ENCODE measurements at places on chromosomes 1 and 21.

DNA sequence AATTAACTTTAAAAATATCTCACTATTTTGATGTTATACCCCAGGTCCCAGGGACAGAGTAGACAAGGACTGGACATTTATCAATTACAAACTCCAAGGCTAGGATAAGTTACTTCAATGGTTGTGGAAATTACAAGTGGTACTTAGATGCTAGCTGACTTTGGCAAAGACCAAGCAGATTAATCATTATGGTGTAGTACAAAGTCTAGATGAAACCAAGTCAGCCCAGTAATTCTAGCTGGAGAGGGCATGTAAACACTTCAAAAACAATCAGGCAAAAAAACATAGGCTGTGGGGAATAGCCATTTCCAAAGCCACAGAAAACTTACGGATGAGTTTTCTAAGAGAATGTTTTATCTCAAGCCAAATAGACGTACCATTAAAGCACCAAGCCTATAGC is 124.5 kb downstream of the TSEN15 start:
- no peak for DNase-seq

GRCh38 chr1:100989306-100990077 is 36.1 kb downstream of the DPH5 start:
- DNase-seq, result no peak

DNA sequence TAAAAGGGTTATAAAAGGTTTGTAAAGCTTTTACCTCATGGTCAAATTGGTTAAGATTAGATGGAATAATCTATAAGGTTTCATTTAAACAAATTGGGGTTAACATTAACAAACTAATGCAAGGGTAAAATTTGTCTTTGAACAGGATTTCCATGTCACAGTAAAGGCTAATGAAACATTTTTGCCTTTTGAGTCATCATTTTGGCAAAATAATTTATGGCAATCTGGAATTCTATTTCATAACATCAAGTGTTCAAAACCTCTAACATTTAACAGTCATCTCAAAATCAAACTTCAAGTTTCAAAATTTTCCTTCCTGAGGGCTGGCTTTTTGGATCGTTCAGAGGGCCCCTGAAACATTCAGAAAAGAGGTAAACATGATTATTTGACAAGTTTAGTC is 6.6 kb upstream of the CD46 start:
- DNase-seq, result no peak

DNA sequence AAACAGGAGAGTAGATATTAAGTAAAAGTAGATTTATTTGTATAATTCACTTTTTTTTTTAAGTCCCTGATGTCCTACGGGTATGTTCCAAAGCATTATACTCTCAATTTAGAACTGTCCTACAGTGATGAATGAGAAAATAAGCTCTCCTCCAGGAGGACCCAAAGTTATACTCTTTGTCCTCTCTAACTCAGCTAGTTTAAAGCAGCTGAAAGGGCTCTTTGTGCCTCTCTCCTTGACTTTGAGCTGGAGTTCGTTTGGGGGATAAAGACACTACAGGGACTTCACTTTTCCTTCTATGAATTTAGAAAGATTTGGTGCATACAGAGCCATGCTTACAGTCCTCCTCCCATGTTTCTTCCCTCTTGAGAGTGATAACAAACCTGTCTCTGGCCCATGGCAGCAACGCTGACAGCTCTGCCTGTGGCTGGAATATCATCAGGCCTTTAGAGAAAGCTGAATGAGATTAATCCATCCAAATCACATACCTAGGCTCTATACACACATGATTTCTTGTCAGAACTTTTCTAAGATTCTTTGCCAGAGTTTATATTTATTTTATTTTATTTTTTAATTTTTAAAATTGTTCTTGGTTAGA is 134.3 kb downstream of the PIK3R3 start:
- DNase-seq, result no peak

- DNase-seq, result no peak
Observed at GRCh38 chr1:17799642-17800041, 44.5 kb downstream of the ACTL8 start.

DNA sequence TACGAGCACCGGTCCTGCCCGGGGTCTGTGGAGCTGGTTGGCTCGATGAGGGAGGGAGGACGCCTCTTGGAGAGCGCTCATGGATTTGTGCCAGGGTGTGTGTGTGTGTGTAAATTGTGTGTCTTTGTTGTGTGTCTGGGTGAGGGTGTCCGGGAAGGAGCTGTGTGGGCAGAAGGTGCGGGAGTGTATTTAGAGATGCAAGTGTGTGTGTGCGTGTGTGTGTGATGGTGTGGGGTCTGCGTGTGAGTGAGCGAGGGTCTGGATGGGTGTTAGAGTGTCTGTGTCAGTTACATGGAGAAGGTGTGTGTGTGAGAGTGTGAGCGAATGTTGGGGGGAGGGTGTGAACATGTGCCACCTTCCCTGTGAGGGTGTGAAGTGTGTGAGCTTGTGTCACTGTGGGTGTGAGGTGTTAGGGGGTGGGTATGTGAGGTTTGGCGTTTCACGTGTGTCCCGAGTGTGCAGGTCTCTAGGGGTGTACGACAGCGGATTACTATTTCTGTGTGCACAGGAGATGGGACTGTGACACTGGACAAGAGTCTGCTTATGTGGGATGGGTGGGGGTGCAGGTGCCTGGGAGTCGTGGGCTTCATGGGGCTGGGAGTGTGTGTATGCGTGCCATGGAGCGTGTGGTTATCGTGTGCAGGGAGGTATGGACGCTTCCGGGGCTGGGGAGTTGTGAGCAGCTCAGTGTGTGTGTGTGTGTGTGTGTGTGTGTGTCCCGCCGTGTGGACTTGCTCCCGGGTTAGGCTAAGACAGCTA is 880 bp downstream of the IGSF21 start:
- no peak for DNase-seq

- DNase-seq, result no peak
Observed at GRCh38 chr1:198072177-198072576, 84.6 kb upstream of the NEK7 start.

- no peak for DNase-seq
Observed at GRCh38 chr1:59625384-59625783, 189.4 kb upstream of the HOOK1 start.

DNA sequence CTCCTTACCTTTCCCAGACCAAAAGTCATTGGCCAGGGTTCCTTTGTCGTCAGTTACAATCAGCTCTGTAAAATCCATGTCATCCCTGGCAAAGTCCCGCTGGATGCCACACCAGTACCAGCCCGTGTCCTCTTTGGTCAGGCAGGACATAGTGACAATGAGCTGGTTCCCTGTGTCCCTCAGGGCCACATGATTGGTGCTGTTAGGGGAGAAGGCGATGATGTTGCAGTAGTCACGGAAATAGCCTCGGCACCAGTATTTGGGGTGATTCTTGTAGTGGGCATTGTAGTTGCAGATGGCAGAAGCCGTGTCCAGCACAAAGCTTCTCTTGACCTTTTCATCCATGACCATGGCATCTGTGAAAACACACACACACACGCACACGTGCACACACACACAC is 14.8 kb downstream of the ADORA3 start:
- DNase-seq, result no peak

- DNase-seq, result no peak
Observed at GRCh38 chr1:2288816-2289536, 60.9 kb downstream of the SKI start.

- DNase-seq, result no peak
Observed at GRCh38 chr1:64033667-64034220, 169.7 kb upstream of the UBE2U start.

GRCh38 chr1:175252561-175252960 is 60.0 kb upstream of the KIAA0040 start:
- DNase-seq, result no peak

DNA sequence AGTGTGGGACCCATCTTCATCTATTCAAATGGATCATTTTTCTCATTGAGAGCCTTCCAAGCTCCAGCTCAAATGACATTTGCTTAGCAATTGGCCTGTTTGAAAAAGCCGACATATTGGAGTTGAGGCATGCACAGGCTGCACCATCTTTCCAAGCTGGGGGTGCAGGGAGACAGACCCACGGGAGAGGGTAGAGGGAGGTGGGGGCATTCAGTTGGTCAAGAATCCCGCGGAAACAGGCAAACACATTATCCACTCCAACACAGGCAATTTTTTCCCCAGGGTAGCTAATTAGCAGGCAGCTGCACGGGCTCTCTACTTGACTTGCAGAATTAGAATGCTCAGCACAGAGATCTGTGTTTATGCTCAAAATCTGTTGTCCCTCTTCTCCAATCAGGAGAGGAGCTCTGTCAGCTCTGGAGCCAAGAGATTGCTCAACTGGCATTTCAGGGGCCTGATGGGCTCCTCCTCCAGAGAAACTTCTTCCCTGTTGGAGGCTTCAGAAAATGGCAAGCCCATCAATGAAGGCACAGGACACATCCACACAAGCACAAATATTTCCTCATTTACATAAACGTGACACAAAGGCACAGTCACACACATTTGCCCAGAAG is 267.8 kb downstream of the FOXD2 start:
- no peak for DNase-seq

GRCh38 chr1:50808296-50808695 is 151.8 kb downstream of the FAF1 start:
- no peak for DNase-seq

DNA sequence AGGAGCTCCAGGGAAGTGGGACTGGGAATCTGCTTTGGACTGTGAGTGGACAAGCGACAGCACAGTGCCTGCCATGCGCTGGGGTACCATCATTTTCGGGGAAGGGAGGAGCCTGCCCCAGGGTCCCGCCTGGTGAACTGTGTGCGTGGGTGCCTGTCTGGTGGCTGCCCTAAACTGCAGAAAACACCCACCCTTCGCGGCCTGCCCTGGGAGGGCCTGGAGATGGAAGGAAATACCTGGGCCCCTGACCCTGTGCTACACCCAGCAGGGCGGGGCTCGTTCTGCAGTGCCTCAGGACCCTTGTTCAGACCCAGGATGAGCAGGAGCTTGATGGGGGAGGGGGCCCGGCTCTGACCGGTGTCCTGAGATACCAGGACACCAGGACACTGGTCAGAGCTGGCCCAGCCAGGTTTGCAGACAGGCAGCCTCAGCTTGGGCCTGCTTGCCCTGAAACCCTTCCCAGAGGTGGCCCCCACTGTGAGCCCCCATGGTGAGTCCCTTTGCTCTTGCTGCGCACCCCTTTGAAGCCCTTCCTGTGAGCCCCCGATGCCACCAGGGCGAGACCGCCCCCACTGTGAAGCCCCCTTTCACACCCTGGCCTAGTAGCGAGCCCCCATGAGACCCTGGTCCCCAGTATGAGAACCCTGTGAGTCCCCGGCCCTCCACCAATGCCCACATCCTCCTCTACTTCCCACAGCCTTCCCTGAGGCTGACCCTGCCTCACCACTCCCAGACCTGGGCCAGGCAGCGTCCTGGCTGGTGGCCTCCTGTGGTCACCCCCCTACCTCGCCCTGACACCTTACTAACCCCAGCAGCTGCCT is 2.6 kb downstream of the GJC2 start:
- no peak for DNase-seq

DNA sequence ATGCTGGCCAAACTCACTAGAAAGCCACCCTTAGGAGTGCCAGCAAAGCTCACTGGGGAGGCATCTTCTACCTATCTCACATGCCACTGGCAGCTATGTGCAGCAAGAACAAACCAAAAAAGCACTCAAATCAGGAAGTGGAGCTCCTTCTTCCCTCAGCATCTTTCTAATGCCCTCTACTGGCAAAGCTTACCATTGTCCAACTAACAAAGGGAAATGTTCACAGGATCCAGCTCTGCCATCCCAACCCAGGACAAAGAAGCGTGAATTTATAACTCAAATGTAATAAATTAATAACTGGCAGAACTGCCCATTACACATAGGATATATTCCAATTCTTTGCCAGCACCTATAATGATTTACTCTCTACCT is 38.9 kb downstream of the LEPR start:
- peak; percentile 8 for DNase-seq

DNA sequence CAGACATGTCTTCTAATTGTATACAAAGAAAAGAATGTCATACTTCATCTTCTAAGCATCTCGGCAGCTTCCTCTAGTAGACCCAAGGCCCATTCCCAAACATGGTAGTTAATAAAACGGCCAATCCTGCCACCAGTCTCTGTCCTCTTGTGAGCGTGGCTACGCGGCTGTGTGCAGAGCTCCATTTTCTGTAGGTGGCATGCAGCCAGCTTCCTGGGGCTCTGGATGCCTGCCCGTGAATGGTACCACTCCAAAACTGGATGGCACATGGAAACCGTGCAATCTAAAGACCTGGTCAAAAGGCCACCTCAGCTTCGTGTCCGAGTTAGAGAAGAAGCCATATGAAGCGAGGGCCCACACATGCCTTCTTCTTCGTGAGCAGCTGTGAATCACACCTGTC is 110.7 kb downstream of the SIPA1L2 start:
- no peak for DNase-seq

- DNase-seq, result no peak
Observed at GRCh38 chr1:12173631-12174121, 6.9 kb downstream of the TNFRSF1B start.

DNA sequence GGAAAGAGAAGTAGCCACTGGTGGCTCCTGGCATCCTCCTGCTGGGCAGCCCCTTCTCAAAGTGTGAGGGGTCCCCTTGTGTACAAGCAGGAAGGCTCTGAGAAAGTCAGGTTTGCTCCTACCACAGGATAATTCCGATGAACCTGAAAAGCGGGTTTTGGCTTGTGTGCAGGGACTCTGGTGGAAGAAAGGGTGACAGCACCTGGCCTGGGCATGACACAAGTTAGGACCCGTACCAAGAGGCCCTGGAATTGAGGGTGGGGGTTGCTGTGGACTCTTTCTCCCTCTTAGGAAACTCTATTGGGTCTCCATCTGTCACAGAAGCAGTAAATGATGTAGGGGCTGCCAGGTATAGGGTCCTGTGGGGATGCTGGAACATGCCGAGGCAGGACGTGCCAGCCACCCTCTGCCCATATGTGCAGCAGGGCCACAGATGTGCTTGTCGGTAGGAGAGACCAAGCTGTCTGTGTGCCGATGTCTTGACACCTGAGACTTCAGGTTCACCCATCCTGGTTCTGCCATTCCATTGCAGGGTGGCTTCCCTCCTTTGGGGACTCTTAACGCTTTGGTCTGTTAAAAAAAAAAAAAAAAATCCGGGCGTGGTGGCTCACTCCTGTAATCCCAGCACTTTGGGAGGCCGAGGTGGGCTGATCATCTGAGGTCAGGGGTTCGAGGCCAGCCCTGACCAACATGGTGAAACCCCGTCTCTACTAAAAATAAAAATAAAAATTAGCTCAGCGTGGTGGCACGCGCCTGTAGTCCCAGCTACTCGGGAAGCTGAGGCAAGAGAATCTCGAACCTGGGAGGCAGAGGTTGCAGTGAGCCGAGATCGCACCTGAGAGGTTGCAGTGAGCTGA is 9.8 kb downstream of the C1orf35 start:
- peak; percentile 11 for DNase-seq

Data from 8988T (cell line).